H1 (cell line): ENCODE measurements at places on chromosomes 4 and X. TPM values are rescaled to one million over a fixed set of nuclear protein-coding genes. Genes with fewer than 3 reads are reported as not detected.

GRCh38 chrX:137033774-137034507 is at the start of gene GPR101:
Gene GPR101, minus strand, starts transcription at chrX:137033995. Its CDS starts 2,321 bp downstream, at chrX:137031674.
- H3K36me3 ChIP-seq: no peaks in the 10 kb centered on the region
- DNase-seq: no peak
- H3K27me3 ChIP-seq: peaks cover 75% of the 10 kb centered on the region
- no peak within 1 kb of the TSS for H3K27ac ChIP-seq
- peaks cover 5% of the 10 kb centered on the region; the same call in 1 of the 2 replicates for H3K4me1 ChIP-seq
- H3K4me3 ChIP-seq: no peak within 1 kb of the TSS; the same call in 1 of the 2 replicates

- H3K27ac ChIP-seq: no peak overlapping the region
- no peak overlapping the region for H3K4me3 ChIP-seq
- no peaks in the 10 kb centered on the region for H3K4me1 ChIP-seq
Observed at GRCh38 chr4:70062000-70062399, 11.8 kb downstream of the HTN1 start.

GRCh38 chr4:118969359-118969758 is 80.7 kb downstream of the SYNPO2 start:
- no peak overlapping the region for H3K27ac ChIP-seq
- H3K36me3 ChIP-seq: no peaks in the 10 kb centered on the region
- H3K4me3 ChIP-seq: no peak overlapping the region

DNA sequence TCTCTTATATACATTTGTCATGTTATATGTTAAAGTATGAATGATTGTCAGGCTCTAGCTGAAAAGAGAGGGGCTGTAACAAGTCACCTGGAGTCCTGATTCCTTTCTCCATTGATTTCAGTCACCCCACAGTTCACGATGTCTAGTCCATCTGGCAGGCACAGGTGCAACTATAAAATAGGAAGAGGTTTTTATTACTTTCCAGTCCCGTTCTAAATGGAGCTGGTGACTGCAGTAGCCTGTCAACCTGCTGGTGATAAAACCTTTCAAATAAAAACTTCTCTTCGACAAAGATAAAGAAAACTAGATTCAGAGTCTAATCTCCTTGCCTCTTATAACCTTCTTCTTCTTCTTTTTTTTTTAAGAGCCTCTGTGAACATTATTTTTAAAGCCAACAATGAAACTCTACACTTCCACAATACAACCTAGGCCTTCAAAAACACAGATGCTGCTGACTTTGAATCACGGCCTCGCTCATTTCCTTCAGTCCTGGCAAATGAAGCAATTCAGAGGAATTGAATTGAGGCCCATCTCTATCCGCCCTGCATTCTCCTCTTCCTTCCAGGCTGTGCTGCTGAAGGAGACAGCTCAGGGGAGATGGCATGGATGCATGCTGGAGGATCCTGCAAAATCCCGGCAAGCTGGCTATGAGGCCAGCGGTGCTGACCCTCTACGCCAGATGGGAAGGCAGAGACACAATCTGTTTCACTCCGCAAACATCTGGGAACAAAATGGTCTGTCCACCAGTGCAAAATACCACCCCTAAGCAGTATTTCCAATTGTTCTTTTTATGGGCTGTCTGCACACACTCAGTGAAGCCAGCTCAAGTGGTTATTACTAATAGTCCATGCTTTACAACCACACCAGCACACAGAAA is 27.3 kb upstream of the CDKN2AIP start:
- no peaks in the 10 kb centered on the region for H3K27me3 ChIP-seq
- no peak for DNase-seq
- no peaks in the 10 kb centered on the region for H3K4me1 ChIP-seq
- H3K4me3 ChIP-seq: no peak overlapping the region
- H3K36me3 ChIP-seq: no peaks in the 10 kb centered on the region

DNA sequence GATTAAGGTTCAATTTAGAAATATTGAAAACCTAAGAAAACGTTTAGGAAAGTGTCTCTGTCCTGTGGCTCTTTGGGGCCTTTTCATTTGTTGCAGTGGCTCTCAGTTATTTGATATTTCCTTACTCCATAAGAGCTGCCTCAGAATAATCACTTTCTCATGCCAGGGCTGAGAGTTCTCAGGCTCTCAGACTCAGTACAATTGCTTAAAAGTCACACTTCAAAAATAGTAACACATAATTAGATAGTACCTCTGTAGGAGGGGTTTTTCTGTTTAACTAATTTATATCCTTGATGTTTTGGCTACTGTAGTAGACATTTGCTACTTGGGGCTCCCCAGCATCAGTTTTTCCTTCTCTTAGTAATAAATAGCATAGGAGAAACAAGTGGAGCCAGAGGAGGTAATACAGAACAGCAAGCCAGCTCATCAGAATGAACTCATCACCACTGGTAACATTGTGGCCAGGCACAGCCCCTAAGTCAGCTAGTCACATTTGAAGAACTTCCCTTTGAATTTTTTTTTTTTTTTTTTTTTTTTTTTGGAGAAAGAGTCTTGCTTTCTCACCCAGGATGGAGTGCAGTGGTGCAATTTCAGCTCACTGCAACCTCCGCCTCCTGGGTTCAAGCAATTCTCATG is 8.0 kb upstream of the HNRNPD start:
- H3K36me3 ChIP-seq: no peaks in the 10 kb centered on the region; the same call in 1 of the 2 replicates
- no peak overlapping the region for H3K4me3 ChIP-seq
- DNase-seq: no peak
- peaks cover 3% of the 10 kb centered on the region; the same call in 1 of the 2 replicates for H3K4me1 ChIP-seq
- no peak overlapping the region for H3K27ac ChIP-seq

GRCh38 chr4:183873409-183874185 is 31.5 kb upstream of the STOX2 start:
- no peak overlapping the region for H3K4me3 ChIP-seq
- no peaks in the 10 kb centered on the region for H3K4me1 ChIP-seq
- no peaks in the 10 kb centered on the region for H3K27me3 ChIP-seq
- H3K36me3 ChIP-seq: no peaks in the 10 kb centered on the region
- no peak overlapping the region for H3K27ac ChIP-seq
- no peak for DNase-seq

- H3K4me3 ChIP-seq: no peak overlapping the region
- H3K4me1 ChIP-seq: peaks cover 10% of the 10 kb centered on the region
- DNase-seq: peak; percentile 36
- peaks cover 7% of the 10 kb centered on the region for H3K36me3 ChIP-seq
Observed at GRCh38 chr4:145887241-145887991, 51.2 kb downstream of the ZNF827 start.

GRCh38 chr4:118964891-118965411 is 76.3 kb downstream of the SYNPO2 start:
- no peak for DNase-seq
- no peak overlapping the region for H3K4me3 ChIP-seq
- H3K27me3 ChIP-seq: no peaks in the 10 kb centered on the region
- H3K36me3 ChIP-seq: no peaks in the 10 kb centered on the region
- no peaks in the 10 kb centered on the region; the same call in 1 of the 2 replicates for H3K4me1 ChIP-seq
- H3K27ac ChIP-seq: no peak overlapping the region

DNA sequence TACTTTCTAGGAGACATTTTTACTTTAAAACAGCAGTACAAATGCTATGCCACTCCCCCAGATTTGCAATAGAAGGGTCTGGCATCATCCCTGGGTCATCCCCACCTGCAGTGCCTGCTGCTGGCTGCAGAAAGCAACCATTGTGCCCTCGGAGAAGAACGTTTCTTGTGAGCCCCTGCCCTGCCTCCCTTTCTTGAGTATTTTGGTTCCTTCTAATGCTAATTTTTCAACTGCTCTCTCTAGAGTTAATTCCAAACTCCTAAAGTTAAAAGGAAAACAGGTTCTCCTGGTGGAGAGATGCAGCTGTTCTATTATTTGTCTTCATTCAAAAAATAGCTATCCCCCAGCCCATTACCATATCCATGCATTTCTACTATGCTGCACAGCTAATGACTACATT is 107.1 kb downstream of the IDS start:
- H3K4me1 ChIP-seq: no peaks in the 10 kb centered on the region; the same call in 1 of the 2 replicates
- H3K4me3 ChIP-seq: no peak overlapping the region; the same call in 1 of the 2 replicates
- H3K27me3 ChIP-seq: no peaks in the 10 kb centered on the region

- DNase-seq: no peak
- H3K27ac ChIP-seq: no peak overlapping the region
- no peaks in the 10 kb centered on the region for H3K36me3 ChIP-seq
- H3K4me3 ChIP-seq: no peak overlapping the region
- no peaks in the 10 kb centered on the region for H3K4me1 ChIP-seq
Observed at GRCh38 chrX:29662759-29663503, 552.4 kb upstream of the MAGEB2 start.

DNA sequence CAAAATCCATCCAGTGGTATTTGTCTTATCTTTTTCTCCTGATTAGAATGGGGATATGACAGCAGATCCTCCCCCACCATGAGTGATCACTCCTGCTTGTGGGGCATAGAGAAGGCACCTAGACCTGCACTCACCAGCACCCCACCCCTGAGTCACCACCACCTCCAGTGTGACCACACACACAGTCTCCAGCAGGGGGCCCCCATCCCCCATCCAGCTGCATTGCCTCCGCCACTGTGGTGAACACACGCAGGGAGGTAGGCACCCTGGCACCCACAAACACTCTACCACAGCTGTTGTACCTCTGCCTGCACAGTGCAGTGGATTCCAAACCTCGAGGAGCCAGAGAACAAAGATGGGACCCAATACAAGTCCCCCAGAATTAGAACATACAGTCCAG is 9.0 kb upstream of the MAGEA8 start:
- no peak overlapping the region for H3K27ac ChIP-seq
- DNase-seq: no peak
- no peaks in the 10 kb centered on the region for H3K27me3 ChIP-seq
- H3K4me1 ChIP-seq: no peaks in the 10 kb centered on the region
- H3K36me3 ChIP-seq: no peaks in the 10 kb centered on the region

DNA sequence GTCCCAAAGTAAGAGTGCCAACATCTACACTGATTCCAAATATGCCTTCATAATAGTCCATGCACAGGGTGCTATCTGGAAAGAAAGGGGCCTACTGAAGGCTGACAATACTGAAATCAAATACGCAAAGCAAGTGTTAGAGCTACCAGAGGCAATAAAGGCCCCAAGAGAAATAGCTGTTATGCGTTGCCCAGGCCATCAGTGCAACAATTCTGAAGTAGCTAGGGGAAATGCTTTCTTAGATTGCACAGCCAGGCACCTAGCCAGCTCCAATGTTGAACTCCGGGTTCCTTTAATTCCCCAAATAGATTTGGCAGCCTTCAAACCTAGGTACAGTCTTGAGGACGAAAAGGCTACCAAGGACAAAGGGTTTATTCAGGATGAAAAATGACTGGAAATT is 17.4 kb upstream of the PAPSS1 start:
- no peaks in the 10 kb centered on the region for H3K36me3 ChIP-seq
- peaks cover 13% of the 10 kb centered on the region for H3K27me3 ChIP-seq
- H3K4me1 ChIP-seq: peaks cover 4% of the 10 kb centered on the region
- H3K27ac ChIP-seq: no peak overlapping the region
- H3K4me3 ChIP-seq: no peak overlapping the region

GRCh38 chr4:56512166-56512565 is 6.6 kb downstream of the ARL9 start:
- no peak overlapping the region for H3K27ac ChIP-seq
- H3K27me3 ChIP-seq: no peaks in the 10 kb centered on the region
- DNase-seq: no peak
- H3K4me3 ChIP-seq: no peak overlapping the region
- no peaks in the 10 kb centered on the region for H3K36me3 ChIP-seq

- H3K36me3 ChIP-seq: no peaks in the 10 kb centered on the region
- H3K27ac ChIP-seq: no peak overlapping the region
- H3K4me1 ChIP-seq: no peaks in the 10 kb centered on the region
- DNase-seq: no peak
- H3K4me3 ChIP-seq: no peak overlapping the region
Observed at GRCh38 chr4:6549445-6549844, 25.5 kb upstream of the MAN2B2 start.

DNA sequence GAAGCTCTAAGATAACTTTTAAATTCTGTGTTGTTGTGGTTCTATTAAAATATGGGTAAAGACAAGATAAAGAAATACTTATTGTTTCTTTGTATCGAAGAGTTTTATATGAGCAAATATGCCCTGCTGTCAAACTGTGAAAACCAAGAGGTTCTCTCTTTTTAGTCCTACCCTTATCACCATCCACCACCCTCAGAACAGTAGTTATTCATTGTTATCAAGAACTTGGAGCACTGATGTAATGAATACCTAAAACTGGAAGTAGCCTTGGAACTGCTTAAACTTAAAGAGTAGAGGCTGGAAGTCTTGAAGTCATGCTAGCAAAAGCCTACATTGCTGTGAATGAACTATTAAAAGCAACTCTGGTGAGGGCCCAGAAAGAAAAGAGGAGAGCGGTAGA is 9.2 kb downstream of the PIR start:
- no peaks in the 10 kb centered on the region for H3K4me1 ChIP-seq
- H3K27me3 ChIP-seq: no peaks in the 10 kb centered on the region
- no peak overlapping the region for H3K4me3 ChIP-seq
- no peak for DNase-seq
- H3K27ac ChIP-seq: no peak overlapping the region
- H3K36me3 ChIP-seq: no peaks in the 10 kb centered on the region

GRCh38 chrX:150845091-150845490 is 53.4 kb downstream of the CD99L2 start:
- no peaks in the 10 kb centered on the region for H3K27me3 ChIP-seq
- no peak for DNase-seq
- no peaks in the 10 kb centered on the region for H3K4me1 ChIP-seq
- no peaks in the 10 kb centered on the region for H3K36me3 ChIP-seq
- H3K27ac ChIP-seq: no peak overlapping the region

GRCh38 chrX:56728752-56729151 is 291 bp upstream of the NBDY start:
- H3K4me3 ChIP-seq: peak overlapping the region; percentile 78
- no peaks in the 10 kb centered on the region for H3K36me3 ChIP-seq
- no peaks in the 10 kb centered on the region for H3K27me3 ChIP-seq
- no peak for DNase-seq
- H3K27ac ChIP-seq: no peak overlapping the region

- H3K36me3 ChIP-seq: no peaks in the 10 kb centered on the region
- no peak overlapping the region for H3K27ac ChIP-seq
- no peak for DNase-seq
- peaks cover 3% of the 10 kb centered on the region; the same call in 1 of the 2 replicates for H3K4me1 ChIP-seq
- H3K27me3 ChIP-seq: peaks cover 26% of the 10 kb centered on the region
Observed at GRCh38 chr4:82780752-82781231, 17.8 kb downstream of the SCD5 start.

DNA sequence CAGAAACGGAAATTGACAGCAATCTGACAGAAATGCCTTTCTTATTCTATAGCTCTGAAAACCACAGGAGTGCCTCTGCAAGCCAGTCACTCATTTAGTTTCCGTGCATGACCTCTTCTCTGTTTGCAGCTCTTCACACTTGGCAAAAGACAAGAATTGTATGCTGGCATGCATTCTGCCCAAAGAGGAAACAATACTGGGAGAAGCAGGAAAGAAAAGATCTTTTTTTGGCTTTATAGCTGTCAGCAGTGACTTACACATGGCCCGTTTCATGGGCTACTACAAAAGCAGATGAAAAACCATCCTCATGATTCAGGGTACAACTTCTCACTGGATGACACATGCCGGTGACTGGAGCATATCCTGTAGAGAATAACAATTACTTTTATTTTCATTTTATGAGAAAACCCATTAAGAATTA is 249.4 kb downstream of the ADAMTS3 start:
- H3K27me3 ChIP-seq: no peaks in the 10 kb centered on the region
- no peak overlapping the region for H3K27ac ChIP-seq
- H3K36me3 ChIP-seq: no peaks in the 10 kb centered on the region
- H3K4me3 ChIP-seq: no peak overlapping the region
- H3K4me1 ChIP-seq: no peaks in the 10 kb centered on the region
- DNase-seq: no peak

PAGE2B gene
- not detected in 2 replicates for polyA plus RNA-seq

CEP135 gene
- 2.0 and 2.7 TPM in 2 replicates for polyA plus RNA-seq

SPIN3 gene
- polyA plus RNA-seq: 9.1 and 10.7 TPM in 2 replicates

PCDH7 gene
- 3.1 and 4.1 TPM in 2 replicates for polyA plus RNA-seq

FGD1 gene
- 6.8 and 10.4 TPM in 2 replicates for polyA plus RNA-seq

AFAP1 gene
- polyA plus RNA-seq: 3.6 and 5.1 TPM in 2 replicates

VEGFC gene
- 0.38 and 0.53 TPM in 2 replicates for polyA plus RNA-seq

NDNF gene
- 0.50 and 0.70 TPM in 2 replicates for polyA plus RNA-seq

EGFL6 gene
- 1.1 TPM in 2 replicates for polyA plus RNA-seq

MXRA5 gene
- polyA plus RNA-seq: 0.56 and 0.71 TPM in 2 replicates

TMEM144 gene
- polyA plus RNA-seq: 0.99 and 1.9 TPM in 2 replicates
